ENCODE measurements at places on chromosomes 5 and 9.

DNA sequence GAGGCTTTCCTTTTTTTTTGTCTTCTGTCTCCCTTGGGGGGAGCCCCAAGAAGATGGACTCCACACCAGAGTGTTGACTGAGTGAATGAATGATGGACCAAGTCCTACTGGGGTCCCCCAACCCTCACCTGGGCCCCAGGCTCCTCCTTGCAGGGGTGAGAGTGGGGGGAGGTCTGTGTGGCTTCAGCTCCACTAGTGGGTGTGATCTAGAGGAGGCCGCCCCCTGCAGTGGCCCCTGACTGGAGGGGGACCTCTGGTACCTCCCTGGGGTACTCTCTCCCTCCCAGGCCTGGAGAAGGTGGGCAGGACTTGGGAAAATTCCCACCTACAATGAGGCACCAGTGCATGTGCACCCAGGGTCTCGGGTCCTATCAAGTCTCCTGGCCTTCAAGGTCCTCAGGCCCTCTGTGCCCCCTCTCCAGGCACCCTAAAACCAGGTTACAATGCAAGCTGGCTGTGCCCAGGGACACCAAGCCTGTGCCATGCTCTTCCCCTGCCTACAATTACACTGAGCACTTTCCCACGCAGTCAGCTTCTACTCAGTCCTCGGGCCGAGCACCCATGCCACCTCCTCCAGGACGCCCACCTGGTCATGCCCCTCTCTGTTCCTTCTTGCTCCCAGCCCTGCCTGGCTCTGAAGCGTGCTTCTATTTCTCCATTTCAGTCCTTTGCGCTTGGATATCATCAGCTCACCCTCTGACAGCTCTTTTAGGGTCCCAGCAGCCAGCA lies 117.2 kb upstream of the PHYKPL start:
- DNase-seq = no peak

- no peak for DNase-seq
These were observed 8.7 kb upstream of the TXNDC8 start for GRCh38 chr9:110346325-110346724.

DNA sequence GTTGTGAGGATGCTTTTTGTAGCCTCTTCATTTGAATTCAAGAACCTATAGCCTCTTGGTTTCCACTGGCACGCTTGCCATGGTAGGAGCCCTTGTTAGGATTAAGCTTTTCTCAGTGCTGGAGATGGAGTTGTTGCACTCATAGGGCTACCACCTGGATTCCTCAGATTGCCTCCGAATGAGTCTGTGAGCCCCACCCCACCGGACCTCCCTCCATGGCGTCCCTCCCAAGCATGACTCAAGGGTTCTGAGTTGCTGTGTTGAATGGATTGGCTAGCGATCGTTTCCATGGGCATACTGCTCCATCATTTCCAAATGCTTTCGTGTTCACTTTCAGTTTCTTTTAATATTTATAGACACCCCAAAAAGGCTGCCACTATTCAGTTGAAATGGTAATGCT lies 69.9 kb downstream of the DAPK1 start:
- no peak for DNase-seq

DNA sequence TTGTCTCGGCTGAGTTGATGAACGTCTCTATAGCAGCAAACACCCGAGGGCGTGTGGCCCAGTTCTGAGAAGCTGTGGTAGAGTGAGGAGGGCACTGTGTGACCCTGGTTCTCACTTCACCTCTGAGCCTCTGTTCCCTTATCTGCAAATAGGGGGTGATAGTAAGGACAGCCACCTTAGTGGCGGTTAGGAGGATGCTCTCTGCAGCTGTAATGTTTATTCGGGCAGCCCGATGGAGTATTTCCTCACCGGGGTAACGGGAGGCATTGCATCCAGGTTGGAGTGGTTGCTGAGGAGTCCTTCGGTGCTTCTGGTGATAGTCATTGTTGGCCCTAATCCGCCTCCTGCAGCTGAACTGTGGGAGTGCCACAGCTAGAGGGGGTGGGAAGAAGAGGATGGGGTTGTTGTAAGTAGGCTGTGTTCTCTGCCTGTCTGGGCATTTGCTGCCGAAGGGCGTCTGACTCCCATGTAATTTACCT lies 13.9 kb downstream of the PRRC2B start:
- DNase-seq = no peak

- DNase-seq = no peak
These were observed 149.9 kb upstream of the FBN2 start for GRCh38 chr5:128687930-128688329.

GRCh38 chr5:150945947-150946346 lies 41.2 kb upstream of the ZNF300 start:
- no peak for DNase-seq

- DNase-seq = no peak
These were observed 28.8 kb downstream of the GCNT4 start for GRCh38 chr5:75023368-75024159.

DNA sequence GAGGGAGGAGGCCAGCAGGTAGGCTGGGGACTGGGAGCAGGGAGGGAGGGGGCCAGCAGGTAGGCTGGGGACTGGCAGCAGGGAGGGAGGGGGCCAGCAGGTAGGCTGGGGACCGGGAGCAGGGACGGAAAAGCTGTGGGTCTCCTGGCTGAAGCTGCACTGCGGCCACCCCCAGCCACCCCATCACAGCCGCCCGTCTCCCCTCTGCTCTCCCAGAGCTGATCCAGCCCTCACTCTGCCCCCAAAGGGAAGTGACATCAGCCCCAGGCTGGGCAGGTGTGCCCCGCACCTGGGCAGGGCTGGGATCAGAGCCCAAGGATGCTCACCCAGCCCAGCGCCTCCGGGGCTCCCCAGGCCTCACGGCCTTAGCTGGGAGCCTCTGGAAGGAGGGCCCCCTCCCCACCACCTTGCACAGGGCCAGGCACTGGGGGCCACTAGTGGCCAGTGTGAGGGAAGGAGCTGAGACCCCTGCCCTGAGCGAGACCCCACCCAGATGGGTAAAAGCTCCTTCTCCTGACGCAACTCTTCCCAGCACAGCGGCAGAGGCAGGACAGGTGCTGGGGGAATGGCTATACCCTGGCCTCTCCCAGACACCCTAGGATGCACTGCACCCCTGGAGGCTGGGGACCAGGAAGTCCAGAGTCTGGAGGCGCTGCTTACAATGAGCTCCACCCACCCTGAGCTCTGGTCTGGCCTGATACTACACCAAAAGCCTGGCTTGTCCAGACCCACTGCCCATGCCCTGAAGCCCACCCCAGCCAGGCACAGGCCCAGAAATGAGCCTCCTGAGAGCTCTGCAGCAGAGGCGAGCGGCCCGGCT lies 11.6 kb downstream of the AGPAT2 start:
- DNase-seq = no peak

GRCh38 chr5:112063191-112063590 lies 306.2 kb upstream of the NREP start:
- no peak for DNase-seq

- DNase-seq = no peak
These were observed 557.8 kb upstream of the TLE4 start for GRCh38 chr9:79013715-79014610.

DNA sequence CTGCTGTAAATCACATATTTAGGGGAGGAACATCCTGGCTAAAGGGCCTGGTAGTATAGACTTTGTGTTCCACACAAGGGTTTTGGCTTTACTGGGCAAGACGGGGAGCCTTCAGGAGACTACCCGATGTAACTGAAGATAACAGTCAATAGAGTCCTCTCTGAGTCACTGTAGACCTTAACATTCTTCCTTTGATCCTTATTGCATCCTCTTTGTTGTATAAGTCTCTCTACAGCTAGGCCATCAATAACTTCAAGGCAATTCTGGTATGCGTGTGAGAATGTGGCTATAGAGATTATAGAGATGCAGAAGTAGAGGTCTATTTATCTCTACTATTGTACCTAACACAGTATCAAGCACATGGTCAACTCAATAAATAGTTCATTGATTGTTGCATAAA lies 67.3 kb upstream of the STK32A start:
- no peak for DNase-seq

DNA sequence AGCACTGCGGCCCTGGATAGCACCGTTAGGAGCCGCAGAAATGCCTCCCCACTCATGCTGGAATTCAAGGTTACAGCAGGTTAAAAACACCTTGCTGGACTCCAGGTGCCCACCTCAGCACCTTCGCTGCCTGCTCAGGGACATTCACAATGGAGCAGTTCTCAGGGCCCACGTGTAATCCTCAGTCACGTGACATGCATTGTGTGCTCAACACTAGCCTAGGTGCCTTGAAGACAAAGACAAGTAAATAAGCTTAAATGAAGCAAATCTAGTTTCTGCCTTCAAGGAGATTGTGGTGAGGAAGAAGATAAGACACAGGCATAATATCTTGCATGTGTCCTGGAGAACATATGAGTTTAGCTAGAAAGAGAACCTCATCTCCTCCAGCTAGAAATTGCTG lies 82.1 kb downstream of the FSTL4 start:
- DNase-seq = no peak

DNA sequence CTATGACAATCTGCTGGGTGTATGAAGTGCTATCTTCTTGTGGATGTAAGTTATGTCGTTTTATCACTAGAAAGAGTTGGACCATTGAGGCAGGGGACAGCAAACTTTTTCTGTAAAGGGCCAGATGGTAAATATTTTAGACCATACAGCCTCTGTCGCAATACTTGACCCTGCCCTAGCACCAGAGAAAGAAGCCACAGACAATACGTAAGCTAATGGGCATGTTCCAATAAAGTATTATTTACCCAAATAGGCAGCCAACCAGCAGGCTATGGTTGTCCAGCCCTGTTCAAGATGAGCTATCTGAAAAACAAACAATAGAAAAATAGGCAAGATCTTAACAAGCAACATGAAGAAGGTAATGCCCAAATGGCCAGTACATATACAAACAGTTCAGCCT lies 36.4 kb downstream of the MTX3 start:
- no peak for DNase-seq

DNA sequence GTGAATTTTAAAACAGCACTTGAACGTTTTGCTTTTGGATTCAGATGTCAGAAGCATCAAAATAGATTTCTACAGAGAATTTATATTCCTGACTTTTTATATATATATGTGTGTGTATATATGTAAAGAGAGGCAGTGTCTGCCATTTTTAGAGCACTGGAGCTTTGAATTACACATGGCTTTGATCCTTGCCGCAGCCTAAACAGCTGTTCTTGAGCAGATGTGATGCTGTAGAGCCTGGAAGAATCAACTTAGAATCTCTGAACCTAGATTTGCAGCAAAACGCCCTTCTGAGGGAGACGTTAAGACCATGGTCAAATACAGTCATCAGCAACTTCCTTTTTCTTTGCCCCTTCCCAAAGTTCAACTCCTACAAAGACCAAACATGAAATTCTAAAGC lies 21.7 kb upstream of the C5orf47 start:
- no peak for DNase-seq

GRCh38 chr5:36059571-36060419 lies 6.9 kb downstream of the UGT3A2 start:
- DNase-seq = no peak

- no peak for DNase-seq
These were observed 30.1 kb upstream of the PDE8B start for GRCh38 chr5:77180167-77181081.

DNA sequence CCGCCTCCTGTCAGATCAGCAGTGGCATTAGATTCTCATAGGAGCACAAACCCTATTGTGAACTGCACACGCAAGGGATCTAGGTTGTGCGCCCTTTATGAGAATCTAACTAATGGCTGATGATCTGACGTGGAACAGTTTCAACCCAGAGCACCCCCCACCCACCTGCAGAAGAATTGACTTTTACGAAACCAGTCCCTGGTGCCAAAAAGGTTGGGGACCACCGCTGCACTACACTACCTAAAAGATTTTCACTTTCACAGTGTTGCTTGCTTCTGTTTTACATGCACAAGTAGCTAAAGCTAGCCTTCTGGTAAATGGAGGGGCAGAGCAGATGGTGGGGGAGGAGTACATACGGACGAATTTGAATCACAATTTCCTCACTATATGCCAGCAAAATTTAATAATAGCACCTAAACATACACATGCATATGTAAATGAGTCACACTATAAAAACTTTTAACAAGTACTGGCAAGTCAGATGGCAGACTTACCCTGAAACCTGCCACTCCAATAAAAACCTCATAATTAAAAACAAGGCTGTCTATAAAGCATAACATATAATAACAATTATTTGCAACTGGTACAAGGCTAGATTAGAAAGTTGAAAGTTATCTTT lies 24.0 kb upstream of the CDKN2B start:
- no peak for DNase-seq

DNA sequence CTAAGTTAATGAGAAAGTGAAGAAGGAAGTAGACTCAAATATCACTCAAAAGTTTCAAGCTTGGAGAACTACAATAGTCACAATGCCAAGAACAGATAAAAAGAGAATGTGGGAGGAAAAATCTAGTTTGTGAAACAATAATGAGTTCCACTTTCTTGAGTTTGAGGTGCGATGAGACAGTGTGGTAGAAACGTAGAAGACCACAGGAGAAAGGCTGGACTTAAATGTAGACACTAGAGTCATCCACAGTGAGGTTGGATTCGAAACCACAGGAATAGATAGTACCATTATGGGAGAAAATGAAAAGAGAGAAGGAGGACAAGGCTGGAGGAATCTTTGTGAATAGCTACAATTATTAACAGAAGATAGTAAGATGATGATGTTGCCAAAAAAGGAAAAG lies 141.1 kb upstream of the LRRTM2 start:
- DNase-seq = no peak

DNA sequence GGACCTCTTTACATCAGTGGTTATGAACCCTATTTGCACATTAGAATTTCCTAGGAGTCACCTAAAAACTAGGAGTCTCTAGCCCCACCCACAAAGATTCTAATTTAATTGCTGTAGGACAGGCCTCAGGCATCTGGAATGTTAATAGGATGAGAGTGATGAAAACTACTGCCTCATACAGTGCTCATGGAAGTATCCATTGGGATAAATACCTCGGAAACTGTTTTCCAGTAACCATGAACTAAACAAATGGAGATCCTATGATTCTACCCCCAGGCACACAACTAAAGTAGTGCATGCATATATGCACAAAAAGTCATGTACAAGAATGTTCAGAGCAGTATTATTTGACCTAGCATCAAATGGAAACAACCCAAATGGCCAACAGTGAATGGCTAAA lies 286.3 kb downstream of the DNAH5 start:
- no peak for DNase-seq

GRCh38 chr5:171313481-171314206 lies 4.6 kb downstream of the TLX3 start:
- DNase-seq = no peak

- DNase-seq = no peak
These were observed 601.0 kb upstream of the ACO1 start for GRCh38 chr9:31783491-31783890.

GRCh38 chr5:104326966-104327365 lies 764.4 kb upstream of the NUDT12 start:
- no peak for DNase-seq

DNA sequence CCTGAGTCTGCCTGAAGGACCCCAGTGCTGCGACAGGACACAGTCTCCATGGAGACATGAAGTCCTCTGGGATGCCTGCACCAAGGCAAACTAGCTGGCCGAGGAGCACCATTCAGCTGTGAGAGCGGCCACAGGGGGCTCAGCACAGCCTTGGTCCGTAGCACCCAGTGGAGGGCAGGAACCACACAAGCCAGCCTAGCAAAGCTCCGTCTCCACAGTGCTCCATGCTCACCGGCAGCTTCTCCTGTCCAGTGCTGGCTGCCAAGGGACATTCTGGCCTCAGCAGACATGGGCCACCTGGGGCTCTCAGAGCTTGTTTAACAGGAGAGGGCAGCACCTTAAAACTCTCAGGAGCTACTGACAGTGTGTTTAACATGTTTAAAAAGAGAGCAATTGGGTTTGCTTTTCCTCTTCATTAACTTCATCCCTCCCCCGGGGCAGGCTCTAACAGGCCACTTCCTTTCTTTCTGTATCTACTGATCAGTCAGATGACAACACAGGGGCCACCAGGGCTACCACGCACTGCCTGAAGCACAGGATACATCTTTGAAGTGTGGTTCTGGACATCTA lies 57.0 kb downstream of the SECISBP2 start:
- DNase-seq = peak; percentile 65

GRCh38 chr5:14142827-14143545 lies at the start of gene TRIO:
Gene TRIO (plus strand): TSS chr5:14143342. CDS start chr5:14143726, 384 bp downstream.
- DNase-seq = peak; percentile 75
